Activated T-cell treated with anti-CD3 and anti-CD28 coated beads, Interleukin-2, amount 50 U/mL, for 72 hours (primary cell): ENCODE measurements at places on chromosomes 1 and 21. TPM values are rescaled to one million over a fixed set of nuclear protein-coding genes. Genes with fewer than 3 reads are reported as not detected.
A peak's percentile ranks its signal among the peaks of the same experiment; 100 is the strongest.

GRCh38 chr1:52904927-52905698, 16.4 kb downstream of the ECHDC2 start:
- H3K4me1 ChIP-seq = no peaks in the 10 kb centered on the region
- peak; percentile 37 for DNase-seq
- H3K27ac ChIP-seq = no peak overlapping the region
- H3K36me3 ChIP-seq = no peaks in the 10 kb centered on the region
- no peaks in the 10 kb centered on the region for H3K27me3 ChIP-seq

The SELE gene
- total RNA-seq = not detected

GRCh38 chr1:10510520-10511493, 36.1 kb downstream of the PEX14 start:
- H3K36me3 ChIP-seq = no peaks in the 10 kb centered on the region
- peak overlapping the region; percentile 25 for H3K4me3 ChIP-seq
- peak overlapping the region; percentile 83 for H3K27ac ChIP-seq
- DNase-seq = peak; percentile 90
- peaks cover 83% of the 10 kb centered on the region for H3K4me1 ChIP-seq
- H3K27me3 ChIP-seq = no peaks in the 10 kb centered on the region

The TNFRSF1B gene
- total RNA-seq = 95.4 TPM

- no peak for DNase-seq
- H3K27me3 ChIP-seq = peaks cover 37% of the 10 kb centered on the region
- no peak overlapping the region for H3K27ac ChIP-seq
- H3K36me3 ChIP-seq = no peaks in the 10 kb centered on the region
- H3K4me3 ChIP-seq = no peak overlapping the region
Observed at GRCh38 chr1:201947697-201948008, 1.3 kb upstream of the LMOD1 start.

DNA sequence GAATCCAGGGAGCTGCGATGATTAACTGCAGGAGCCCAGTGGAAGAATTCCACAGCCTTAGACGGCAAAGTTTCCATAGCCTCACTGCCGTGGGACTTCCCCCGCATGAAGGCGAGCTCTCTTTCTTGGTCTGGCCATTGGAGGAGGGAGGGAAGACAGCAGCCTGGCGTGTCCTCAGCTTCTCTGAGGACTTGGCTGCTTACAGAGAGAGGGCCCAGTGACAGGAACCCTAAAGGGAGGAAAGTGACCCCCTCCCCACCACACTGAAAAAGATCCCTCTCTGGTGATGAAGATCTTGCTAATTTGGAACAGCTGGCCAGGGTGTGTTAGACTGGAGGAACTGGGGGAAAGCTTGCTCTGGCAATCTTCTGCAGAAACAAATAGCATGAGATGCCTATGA, 41.0 kb downstream of the ATP2B4 start:
- peaks cover 66% of the 10 kb centered on the region for H3K4me1 ChIP-seq
- H3K36me3 ChIP-seq = peaks cover 2% of the 10 kb centered on the region
- no peaks in the 10 kb centered on the region for H3K27me3 ChIP-seq
- no peak for DNase-seq
- H3K27ac ChIP-seq = no peak overlapping the region
- H3K4me3 ChIP-seq = peak overlapping the region; percentile 8

- H3K4me1 ChIP-seq = no peaks in the 10 kb centered on the region
- H3K36me3 ChIP-seq = no peaks in the 10 kb centered on the region
- H3K27ac ChIP-seq = no peak overlapping the region
- peaks cover 4% of the 10 kb centered on the region for H3K27me3 ChIP-seq
- no peak overlapping the region for H3K4me3 ChIP-seq
Observed at GRCh38 chr1:66243548-66244130, 290.3 kb upstream of the SGIP1 start.

The TMEM200B gene
- 0.36 TPM for total RNA-seq

- peaks cover 11% of the 10 kb centered on the region for H3K27me3 ChIP-seq
- H3K4me1 ChIP-seq = peaks cover 4% of the 10 kb centered on the region
- no peak overlapping the region for H3K4me3 ChIP-seq
- peak; percentile 68 for DNase-seq
Observed at GRCh38 chr1:111030590-111030989, 66.9 kb upstream of the LRIF1 start.

- H3K27ac ChIP-seq = no peak overlapping the region
- DNase-seq = no peak
- H3K27me3 ChIP-seq = no peaks in the 10 kb centered on the region
- no peak overlapping the region for H3K4me3 ChIP-seq
- H3K4me1 ChIP-seq = no peaks in the 10 kb centered on the region
- no peaks in the 10 kb centered on the region for H3K36me3 ChIP-seq
Observed at GRCh38 chr1:215792446-215792845, 225.3 kb downstream of the KCTD3 start.

DNA sequence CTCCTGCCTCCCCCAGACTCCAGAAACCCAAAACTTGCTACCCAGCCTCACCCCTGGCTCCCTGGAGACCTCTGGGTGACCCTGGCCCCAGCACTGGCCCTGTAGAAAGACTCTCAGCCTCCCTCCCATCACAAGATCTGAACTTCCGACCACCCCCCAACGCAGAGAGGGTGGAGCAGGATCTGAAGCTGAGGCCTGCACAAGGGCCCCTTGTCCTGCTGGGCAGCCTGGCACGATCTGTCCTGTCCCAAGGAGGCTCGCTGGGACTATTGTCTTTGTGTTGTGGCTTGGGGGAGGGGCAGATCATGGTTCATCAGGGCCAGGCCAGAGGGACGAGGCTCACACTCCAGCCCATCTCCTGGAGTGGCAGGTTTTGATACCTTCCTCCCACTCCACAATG, 20.0 kb downstream of the PHLDA3 start:
- DNase-seq = no peak
- H3K27ac ChIP-seq = no peak overlapping the region
- peaks cover 16% of the 10 kb centered on the region for H3K27me3 ChIP-seq
- peaks cover 23% of the 10 kb centered on the region for H3K4me1 ChIP-seq
- H3K4me3 ChIP-seq = no peak overlapping the region

- H3K4me3 ChIP-seq = no peak overlapping the region
- DNase-seq = no peak
- no peaks in the 10 kb centered on the region for H3K27me3 ChIP-seq
Observed at GRCh38 chr1:198577444-198577843, 37.0 kb upstream of the ATP6V1G3 start.

GRCh38 chr1:119510046-119510445, 3.0 kb downstream of the HSD3B1 start:
- H3K27ac ChIP-seq = no peak overlapping the region
- H3K4me3 ChIP-seq = no peak overlapping the region
- no peaks in the 10 kb centered on the region for H3K36me3 ChIP-seq

DNA sequence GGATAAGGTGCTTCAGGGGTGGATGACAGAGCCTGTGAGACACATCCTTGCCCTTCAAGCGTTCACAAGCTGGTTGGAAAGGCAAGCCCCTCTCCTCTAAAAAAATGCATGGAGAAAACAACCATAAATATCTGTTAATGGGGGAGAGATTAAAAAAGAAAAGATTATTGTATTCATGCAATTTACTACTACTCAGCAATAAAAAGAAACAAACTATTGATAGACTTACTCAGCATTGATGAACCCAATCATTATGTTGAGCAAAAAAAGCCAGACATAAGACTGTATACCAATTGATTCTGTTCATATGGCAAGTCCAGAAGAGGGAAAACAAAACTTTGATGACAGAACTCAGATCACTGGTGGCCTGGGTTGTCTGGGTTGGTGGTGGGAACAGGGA, 138.7 kb upstream of the IRF2BP2 start:
- no peak for DNase-seq
- peaks cover 5% of the 10 kb centered on the region for H3K27me3 ChIP-seq
- no peaks in the 10 kb centered on the region for H3K4me1 ChIP-seq
- H3K27ac ChIP-seq = no peak overlapping the region
- H3K4me3 ChIP-seq = no peak overlapping the region

DNA sequence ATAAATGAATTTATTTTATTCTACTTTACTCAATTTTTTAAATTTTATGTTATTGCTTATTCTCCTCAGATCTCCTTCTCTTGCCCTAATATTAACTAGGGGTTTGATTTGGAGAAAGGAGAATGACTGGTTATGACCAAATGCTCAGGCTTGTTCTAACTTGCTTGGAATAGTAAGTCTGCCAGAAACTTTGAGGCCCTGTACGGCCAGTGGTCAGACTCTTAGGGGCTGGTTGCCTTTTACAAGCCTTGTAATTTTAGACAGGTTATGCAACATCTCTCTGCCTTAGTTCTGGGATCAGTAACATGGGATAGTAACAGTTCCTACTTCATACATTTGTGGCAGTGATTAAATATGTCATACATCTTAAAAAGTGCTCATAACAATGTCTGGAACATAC, 279.5 kb downstream of the DUSP10 start:
- no peaks in the 10 kb centered on the region for H3K4me1 ChIP-seq
- H3K4me3 ChIP-seq = no peak overlapping the region
- H3K27ac ChIP-seq = no peak overlapping the region

DNA sequence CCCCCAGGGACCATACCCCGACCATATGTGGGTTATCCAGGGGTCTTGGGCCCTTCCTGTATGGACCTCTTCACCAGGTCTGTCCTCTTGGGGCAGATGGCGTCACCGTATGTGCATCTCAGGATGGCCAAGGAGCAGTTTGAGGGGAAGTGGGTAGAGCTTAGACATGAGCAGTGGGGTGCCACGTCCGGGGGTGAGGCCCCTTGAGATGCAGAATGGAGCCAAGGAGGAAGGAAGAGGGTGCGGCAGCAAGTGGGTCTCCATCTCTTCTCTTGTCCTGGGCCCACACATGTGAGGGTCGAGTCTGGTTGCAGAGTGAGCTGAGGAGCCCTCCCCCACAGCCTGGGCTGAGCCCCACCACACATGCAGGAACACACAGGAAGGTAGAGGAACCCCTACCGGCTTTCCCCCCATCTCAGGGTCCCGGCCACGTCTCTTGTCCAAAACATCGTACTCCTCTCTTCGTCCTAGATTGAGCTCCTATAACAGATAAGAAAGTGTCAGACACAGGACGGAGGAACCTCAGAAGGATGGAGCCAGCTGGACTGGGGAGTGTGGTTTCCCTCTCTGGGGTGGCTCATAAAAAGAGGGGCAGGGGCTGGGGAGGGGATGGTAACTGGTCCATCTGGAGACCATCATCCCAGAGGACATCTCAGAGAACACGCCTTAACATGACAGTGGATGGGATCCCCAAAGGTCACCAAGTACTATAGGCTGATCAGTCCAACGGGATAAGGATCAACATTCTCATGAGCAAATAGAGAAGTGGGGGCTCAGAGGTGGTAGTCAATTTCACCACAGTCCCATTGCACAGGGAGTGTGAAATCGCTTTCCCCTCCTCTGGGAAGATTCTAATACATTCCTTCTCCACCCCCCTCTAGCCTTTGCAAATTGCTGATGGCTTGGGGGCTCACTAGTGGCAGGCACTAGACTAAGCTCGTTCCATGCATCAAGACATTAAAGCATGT, 79.9 kb downstream of the CD247 start:
- peaks cover 10% of the 10 kb centered on the region for H3K36me3 ChIP-seq
- peaks cover 76% of the 10 kb centered on the region for H3K4me1 ChIP-seq
- no peak for DNase-seq
- H3K27ac ChIP-seq = peak overlapping the region; percentile 88
- no peaks in the 10 kb centered on the region for H3K27me3 ChIP-seq

- H3K27ac ChIP-seq = no peak overlapping the region
- H3K36me3 ChIP-seq = no peaks in the 10 kb centered on the region
- no peak for DNase-seq
- H3K4me3 ChIP-seq = no peak overlapping the region
Observed at GRCh38 chr1:53390261-53390660, 62.4 kb upstream of the LRP8 start.

DNA sequence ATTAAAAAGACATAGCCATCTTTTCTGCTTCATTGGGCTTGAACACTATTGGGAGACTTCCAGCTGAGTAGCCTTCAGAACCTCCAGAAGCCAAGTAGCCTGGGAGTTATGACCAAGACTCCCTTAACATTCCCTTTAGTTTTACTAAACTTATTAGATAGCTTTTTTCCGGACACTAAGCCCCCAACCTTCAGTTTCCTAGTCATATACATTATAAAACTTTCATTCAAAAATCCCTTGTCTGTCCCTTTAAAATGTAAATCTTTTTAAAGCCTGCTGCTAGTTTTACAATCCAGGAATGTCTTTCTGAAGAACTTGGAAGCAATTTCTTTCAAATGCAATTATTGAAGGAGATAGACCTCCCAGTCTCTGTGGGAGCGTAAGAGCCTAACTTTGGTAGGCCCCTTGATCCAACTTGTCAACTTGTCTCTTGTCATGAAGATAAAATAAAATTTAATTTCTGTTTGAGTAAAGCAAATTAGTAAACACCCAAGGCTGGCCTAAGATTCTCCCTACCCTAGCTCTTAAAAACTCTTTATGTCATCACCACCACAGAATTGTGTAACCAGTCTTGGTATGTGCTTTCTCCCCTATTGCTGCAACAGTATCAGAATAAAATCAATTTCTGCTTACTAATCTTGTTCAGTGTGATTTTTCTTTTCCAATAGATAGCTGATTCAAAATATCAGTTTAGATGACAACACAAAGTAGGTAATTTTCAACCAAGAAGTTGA, 796.2 kb downstream of the PLA2G4A start:
- no peak overlapping the region for H3K4me3 ChIP-seq
- no peak for DNase-seq
- no peaks in the 10 kb centered on the region for H3K4me1 ChIP-seq
- H3K27me3 ChIP-seq = no peaks in the 10 kb centered on the region

The FLG2 gene
- total RNA-seq = not detected

The AJAP1 gene
- total RNA-seq = 0.46 TPM

The PSEN2 gene
- 11.7 TPM for total RNA-seq

- peaks cover 7% of the 10 kb centered on the region for H3K4me1 ChIP-seq
- H3K27ac ChIP-seq = no peak overlapping the region
- no peak for DNase-seq
- no peak overlapping the region for H3K4me3 ChIP-seq
- H3K27me3 ChIP-seq = no peaks in the 10 kb centered on the region
Observed at GRCh38 chr1:159261721-159262494, 40.2 kb upstream of the FCER1A start.

The CAMK2N1 gene
- 1.2 TPM for total RNA-seq

The SDCCAG8 gene
- total RNA-seq = 40.2 TPM

- DNase-seq = peak; percentile 35
- no peaks in the 10 kb centered on the region for H3K27me3 ChIP-seq
- H3K36me3 ChIP-seq = peaks cover 3% of the 10 kb centered on the region
- H3K27ac ChIP-seq = no peak overlapping the region
Observed at GRCh38 chr1:8430476-8430875, 112.6 kb downstream of the SLC45A1 start.

DNA sequence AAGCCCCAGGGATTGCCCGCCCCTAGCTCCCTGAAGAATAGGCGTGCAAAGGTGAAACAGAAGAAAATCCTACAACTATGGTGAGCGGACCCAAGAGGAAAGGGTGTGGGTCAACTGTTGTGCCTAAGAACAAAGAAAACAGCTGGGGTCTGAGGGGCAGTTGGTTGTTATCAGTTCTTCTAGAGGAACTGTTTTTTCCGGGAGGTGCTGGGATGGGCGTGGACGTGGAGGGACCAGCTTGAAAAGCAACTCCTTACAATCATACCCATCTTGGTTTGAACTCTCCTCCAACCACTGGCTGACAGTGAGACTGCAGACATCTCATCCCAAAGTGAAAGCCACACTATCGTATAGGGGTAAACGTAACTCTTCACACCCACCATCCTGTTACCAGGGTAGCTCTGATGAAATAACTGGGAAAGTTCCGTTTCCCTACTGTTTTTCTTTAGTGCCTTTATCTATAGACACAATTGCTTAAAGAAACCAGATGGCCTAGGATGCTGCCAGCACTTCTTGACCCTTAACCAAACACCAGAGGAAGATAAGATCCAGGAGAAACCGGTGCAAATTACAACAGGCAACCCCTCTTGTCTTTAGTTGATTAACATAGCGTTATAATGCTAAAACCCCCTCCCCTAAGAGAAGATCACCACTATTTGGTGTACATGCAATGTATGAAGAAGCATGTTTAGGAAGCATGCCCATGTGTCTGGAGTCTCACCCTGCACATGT, 25.6 kb upstream of the FAM89A start:
- no peak overlapping the region for H3K27ac ChIP-seq
- no peaks in the 10 kb centered on the region for H3K36me3 ChIP-seq
- no peaks in the 10 kb centered on the region for H3K4me1 ChIP-seq
- no peak overlapping the region for H3K4me3 ChIP-seq
- peaks cover 6% of the 10 kb centered on the region for H3K27me3 ChIP-seq
- DNase-seq = no peak

The S100A12 gene
- not detected for total RNA-seq
